ENCODE measurements at places on chromosomes 6 and 20. TPM values are rescaled to one million over a fixed set of nuclear protein-coding genes. Genes with fewer than 3 reads are reported as not detected.

The AVP gene
- total RNA-seq: not detected

The QKI gene
- total RNA-seq: 56.5 TPM

The MPIG6B gene
- not detected for total RNA-seq

The GTSF1L gene
- total RNA-seq: not detected

The RSPH4A gene
- total RNA-seq: 0.11 TPM

The CBFA2T2 gene
- total RNA-seq: 11.9 TPM

The SLC17A2 gene
- total RNA-seq: not detected

The C6orf163 gene
- 1.5 TPM for total RNA-seq

The SLC17A3 gene
- total RNA-seq: not detected

The NKX2-2 gene
- not detected for total RNA-seq

The TUBB1 gene
- not detected for total RNA-seq

The MATN4 gene
- 0.22 TPM for total RNA-seq

The TM9SF4 gene
- total RNA-seq: 48.0 TPM

The DLK2 gene
- 1.9 TPM for total RNA-seq
